ENCODE measurements at places on chromosomes 7 and 10.

- DNase-seq: no peak
Measured at GRCh38 chr7:91463330-91463729, 199.1 kb downstream of the FZD1 start.

GRCh38 chr10:65907199-65907712, 1018.6 kb upstream of the LRRTM3 start:
- DNase-seq: no peak

DNA sequence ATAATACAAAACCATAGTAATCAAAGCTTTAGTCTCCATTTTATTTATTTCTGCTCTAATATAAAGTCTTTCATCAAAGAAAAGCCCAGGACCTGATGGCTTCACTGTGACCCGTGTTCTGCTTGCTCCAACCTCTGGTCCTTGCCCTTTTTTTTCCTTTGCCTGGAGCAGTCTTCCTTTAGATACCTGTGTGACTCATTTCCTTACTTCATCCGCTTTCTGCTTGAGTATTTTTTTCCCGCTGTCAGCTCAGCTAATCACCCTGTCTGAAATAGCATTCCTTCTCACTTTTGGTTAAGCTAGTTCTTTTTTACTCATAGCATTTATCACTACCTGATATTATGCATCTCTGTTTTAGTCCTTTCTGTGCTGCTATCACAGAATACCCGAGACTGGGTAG, 194.8 kb downstream of the ABCA13 start:
- DNase-seq: no peak

- no peak for DNase-seq
Measured at GRCh38 chr10:132580143-132580542, 42.6 kb downstream of the INPP5A start.

GRCh38 chr10:71268247-71268691, 50.8 kb upstream of the SLC29A3 start:
- no peak for DNase-seq

DNA sequence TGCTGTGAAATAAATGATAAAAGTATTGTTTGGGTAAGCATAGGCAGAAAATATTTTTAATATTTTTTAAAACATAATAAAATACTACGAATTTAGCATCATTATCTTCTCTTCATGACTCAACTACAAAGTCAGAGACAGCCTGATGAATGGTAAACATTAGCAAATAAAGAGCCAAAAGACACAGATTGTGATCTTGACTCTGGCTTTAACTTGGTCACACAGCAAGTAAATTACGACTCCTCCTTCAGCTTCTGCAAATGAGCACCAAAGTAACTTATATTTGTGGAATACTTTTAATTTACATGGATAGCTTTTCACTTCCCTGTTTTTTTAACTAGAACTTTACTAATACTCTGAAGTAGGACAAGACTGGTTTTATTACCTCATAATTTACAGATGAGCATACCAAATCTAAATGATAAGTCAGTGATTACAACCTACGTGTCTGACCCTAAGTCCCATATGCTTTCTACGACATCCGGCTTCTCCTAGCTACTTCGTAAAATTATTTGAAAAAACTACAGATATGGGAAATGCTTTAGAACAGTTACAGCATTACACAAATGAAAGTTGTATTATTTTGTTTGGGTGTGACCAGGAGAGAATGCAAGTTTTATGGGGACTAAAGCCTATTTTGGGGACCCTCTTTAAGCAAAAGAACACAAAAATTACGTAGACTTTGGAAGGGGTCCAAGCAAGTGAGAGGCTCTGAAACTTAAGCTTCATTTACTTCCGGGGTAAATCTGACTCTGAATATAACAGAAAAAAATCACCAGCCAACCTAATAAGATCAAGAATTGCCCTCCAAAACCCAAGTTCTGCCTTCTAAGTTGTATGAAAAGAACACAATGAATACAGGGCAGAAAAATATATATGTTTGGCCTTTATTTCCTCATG, 133.8 kb downstream of the CPEB3 start:
- DNase-seq: no peak

DNA sequence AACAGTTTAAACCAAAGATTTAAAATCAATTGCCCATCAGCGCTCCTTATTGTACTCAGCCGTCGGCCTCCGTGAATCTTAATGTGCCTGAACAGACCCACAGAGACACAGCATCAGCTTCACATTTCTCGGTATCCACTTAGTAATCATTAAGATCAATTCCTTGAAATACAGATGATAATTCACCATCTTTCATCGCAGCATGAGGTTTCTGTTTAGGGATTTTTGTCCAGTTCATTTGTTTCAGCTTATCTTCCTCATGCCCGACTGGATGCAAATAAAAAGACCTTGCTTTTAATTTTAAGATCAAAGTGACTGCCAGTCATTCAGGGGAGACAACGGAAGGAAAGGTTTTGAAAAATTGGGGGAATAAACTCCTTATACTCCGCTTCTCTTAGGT, 207.8 kb downstream of the WDR37 start:
- DNase-seq: no peak

DNA sequence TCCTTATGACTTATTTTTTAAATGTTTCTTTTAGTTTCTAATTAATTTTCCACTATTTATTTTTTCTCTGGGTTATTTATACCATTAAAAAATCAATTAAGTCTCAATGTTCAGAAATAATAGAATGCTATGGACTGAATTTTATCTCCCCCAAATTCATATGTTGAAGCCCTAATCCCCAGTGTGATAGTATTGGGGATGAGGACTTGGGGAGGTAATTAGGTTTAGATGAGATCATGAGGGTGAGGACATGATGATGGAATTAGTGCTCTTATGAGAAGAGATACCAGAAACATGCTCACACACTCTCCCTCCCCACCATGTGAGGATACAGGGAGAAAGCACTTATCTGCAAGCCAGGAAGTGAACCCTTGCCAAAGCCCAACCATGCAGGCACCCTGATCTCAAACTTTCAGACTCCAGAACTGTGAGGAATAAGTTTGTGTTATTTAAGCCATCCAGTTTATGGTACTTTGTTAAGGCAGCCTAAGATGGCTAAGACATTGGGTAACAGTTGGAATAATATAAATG, 202.6 kb downstream of the MDFIC start:
- no peak for DNase-seq

DNA sequence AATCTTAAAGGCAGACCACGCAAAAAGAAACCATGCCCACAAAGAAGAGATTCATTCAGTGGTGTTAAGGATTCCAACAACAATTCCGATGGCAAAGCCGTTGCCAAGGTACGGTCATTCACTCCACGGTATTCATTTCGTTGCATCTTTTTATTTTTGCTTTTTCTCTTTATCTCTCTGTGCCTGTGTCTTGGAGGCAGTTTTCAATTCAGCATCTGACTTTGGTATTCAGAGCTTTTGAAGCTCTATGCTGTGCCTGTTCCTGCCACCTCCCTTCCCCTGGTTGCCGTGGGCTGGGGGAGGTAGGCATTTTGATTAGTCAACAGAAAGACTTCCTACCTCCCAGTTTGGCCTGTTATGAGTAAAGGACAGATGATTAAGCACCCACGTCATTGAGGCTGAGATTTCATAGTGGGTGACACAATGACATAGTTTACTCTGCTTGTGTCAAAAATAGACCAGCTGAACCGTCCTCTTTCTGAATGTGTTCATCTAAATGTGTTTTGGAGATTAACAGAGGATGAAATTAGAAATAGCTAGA, 149.5 kb downstream of the ARID5B start:
- DNase-seq: peak; percentile 34

DNA sequence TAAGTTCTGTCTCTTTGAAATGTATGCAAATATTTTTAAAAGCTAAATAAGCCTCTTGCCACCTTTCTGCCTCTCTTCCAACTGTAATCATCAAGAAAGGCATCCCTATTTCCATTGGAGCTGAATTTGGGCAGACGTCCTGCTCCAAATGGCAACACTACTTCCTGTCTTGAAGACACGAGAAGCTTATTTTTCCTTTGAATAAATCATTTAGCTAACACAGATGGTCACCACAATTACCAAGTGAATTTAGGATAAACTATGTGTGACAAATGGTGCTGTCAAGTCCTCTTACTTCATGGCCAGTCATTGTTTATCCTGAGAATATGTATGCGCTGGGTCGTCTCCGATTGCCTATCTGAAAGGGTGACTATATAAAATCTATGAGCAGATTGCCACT, 268.0 kb downstream of the ANKRD7 start:
- DNase-seq: no peak

- DNase-seq: no peak
Measured at GRCh38 chr10:77699080-77699645, 61.6 kb upstream of the KCNMA1 start.

GRCh38 chr7:18390535-18390907, 105.0 kb upstream of the HDAC9 start:
- DNase-seq: no peak

- DNase-seq: no peak
Measured at GRCh38 chr7:37476881-37477450, 28.3 kb upstream of the ELMO1 start.

- DNase-seq: no peak
Measured at GRCh38 chr7:19294619-19295018, 149.4 kb upstream of the FERD3L start.

DNA sequence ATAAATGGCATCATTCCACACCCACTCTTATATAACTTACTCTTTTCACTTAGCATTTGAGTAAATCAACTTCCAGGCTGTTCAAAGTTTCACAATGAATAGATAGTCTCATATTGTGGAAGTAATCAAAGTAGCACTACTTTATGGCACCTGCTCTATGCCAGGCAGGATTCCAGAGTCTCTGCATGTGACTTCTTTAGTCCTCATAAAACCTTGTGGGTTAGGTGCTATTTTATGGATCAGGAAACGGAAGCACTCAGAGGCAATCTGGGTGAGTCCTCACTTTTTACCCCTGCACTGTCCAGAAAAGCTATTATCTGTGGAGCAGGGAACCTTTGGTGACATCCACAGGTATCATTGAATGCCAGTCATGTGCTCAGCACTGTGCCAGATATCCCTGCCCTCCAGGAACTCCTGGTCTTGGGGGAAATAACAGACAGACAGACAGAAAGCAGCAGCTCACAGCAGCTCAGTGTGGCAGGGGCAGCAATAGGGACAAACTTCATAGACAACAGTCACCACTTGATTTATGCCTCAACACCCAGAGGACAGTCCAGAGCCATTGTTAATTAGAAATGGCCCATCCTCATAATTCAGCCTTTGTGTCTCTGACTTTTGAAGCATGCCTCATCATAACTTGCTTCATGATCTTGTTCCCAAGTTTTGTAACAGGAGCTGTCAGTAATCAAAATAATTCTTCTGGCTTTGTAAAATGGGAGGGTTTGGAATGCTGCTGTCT, 160.6 kb downstream of the SEC23IP start:
- DNase-seq: no peak

GRCh38 chr10:123721441-123722049, 55.4 kb downstream of the GPR26 start:
- no peak for DNase-seq

GRCh38 chr10:113445736-113446135, 107.1 kb upstream of the HABP2 start:
- no peak for DNase-seq

DNA sequence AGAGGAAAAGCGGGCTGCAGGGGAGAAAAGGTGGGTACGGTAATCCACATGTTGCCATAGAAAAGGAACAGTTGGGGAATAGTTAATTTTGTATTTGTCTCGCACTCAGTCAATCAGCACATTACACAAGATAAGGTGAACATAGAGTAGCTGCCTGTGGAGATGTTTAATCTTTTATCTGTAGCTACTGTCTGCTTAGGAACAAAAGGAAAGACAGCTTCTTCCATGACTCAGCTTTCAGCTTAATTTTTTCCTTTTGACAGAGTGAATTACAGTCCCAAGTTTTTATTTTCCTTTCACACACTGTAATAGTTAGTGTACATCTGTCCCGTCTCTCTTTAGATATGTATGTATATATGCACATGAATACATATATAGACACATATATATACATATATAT, 39.3 kb upstream of the PODXL start:
- DNase-seq: no peak

- DNase-seq: no peak
Measured at GRCh38 chr7:44881610-44882009, 3.7 kb downstream of the PURB start.

DNA sequence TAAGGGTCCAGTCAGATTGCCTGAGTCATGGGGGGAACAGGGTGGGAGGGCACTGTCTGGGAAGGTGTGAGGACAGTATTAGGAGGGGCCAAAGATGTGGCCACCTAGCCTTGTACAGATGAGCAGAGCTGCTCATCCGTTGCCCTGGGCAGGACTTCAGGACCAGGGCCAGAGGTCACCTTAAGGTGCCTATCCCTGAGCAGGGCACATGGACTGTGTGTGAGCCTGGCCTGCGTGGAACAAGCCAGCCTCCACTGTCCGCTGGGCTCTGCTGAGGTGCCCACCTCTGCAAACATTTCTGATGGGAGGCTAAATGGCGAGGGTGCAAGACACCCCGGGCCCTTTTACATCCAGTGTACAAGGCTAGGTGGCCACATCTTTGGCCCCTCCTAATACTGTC, 3.4 kb upstream of the OPN1SW start:
- no peak for DNase-seq

DNA sequence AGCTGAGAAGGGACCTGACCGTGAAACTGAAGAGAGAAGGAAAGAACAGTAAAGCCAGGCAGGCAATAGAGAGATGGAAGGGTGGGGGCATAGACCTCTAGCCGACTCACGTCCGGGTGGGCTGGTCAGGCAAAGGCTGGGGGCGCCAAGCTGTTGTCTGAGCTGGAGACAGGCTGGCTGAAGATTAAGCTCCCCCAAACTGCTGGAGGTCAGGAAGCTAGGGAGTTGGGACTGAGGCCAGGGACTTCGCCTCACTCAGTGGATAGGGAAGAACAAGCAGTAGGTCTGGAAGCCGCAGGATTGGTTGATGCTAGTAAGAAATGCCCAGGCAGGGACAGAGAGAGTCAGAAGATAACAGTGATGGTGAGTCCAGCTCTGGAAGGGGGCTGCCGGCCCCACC, 5.3 kb downstream of the PITX3 start:
- DNase-seq: no peak

GRCh38 chr7:121085922-121086321, 97.4 kb downstream of the CPED1 start:
- no peak for DNase-seq

DNA sequence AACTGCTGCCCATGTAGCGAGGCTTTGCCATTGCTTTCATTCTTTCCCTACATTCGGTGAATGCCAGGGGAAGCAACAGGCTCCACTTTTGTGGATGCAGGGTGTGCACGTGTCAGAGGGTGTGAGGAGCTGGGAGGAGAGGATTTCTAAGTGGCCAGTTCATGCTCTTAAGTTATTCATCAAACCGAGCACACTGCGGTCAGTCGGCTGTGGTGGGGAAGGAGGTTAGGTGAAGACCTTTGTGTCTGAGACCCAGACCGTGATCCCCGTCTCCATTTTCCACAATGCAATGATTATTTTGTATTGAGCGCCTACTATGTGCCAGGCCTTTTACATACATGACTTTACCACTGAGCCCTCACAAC, 438.6 kb upstream of the GALNT17 start:
- DNase-seq: no peak
